ENCODE measurements at places on chromosomes 4 and X.
A peak's percentile ranks its signal among the peaks of the same experiment; 100 is the strongest.

GRCh38 chr4:107950746-107951540, 19.6 kb downstream of the CYP2U1 start:
- no peak for DNase-seq

GRCh38 chrX:130080791-130081367, 29.4 kb downstream of the ELF4 start:
- DNase-seq, result no peak

- DNase-seq, result no peak
Measured at GRCh38 chr4:14800977-14801376, 201.3 kb upstream of the CPEB2 start.

GRCh38 chrX:121802881-121803412, 755.5 kb downstream of the GLUD2 start:
- DNase-seq, result no peak

GRCh38 chr4:145234091-145234706, 53.8 kb upstream of the OTUD4 start:
- no peak for DNase-seq

DNA sequence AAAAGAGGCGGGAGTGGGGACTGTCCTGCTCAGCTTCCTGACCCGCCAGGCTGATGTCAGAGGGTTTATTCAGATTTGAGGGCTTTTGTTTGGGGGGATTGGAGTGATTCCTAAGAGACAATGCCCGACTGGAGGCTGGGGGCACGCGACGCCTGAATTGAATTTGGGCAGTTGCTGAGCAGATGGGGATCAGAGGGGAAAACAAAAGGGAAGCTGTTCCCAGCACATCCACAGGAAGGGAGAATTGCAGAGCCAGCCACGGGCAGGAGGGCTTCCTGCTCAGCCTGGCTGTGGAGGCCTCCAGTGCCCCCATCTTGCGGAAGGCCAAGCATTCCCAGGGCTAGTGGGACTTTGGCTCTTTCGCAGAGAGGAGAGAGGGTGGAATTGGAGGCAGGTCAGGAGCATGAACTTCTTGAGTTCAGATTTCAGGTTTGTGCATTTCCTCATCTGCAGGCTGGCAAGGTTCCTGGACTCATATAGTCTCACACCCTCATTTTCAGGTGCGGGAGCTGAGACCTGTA, 162.8 kb downstream of the NHS start:
- DNase-seq, result no peak

GRCh38 chrX:124127496-124127895, 166.0 kb downstream of the STAG2 start:
- no peak for DNase-seq

GRCh38 chrX:110409925-110410324, 51.3 kb downstream of the RTL9 start:
- no peak for DNase-seq

DNA sequence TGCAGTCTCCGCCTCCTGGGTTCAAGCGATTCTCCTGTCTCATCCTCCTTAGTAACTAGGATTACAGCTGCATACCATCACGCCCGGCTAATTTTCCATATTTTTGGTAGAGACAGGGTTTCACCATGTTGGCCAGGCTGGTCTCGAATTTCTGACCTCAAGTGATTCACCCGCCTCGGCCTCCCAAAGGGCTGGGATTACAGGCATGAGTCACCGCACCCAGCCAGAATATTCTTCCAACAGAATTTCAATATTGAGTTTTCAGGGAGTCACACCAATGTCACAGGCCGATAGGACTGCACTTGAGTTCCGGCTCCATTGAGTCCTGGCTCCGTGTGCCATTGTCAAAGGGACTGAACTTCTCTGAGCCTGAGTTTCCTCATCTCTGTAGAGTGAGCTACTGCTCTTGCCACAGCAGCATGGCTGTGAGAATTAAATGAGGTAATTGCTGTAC, 82.9 kb downstream of the CLCN4 start:
- peak; percentile 52 for DNase-seq

DNA sequence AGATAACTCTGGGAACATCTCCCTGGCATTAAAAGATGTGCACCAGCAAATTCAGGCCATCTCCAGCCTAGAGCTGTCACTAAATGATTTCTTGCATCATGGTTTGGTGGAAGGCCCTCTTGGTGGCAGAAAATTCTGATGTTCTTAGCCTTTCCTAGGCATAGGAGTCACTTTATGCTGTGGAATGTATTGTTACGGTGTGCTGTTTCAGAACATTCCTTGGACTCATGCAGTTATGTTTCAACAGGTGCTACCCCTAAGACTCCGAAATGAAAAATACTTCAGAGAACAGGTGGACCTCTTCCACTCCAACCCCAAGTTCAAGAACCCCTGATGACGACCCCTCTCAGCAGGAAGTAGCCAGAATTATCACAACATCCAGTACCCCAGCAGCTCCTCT, 20.3 kb upstream of the PAPSS1 start:
- DNase-seq, result no peak

DNA sequence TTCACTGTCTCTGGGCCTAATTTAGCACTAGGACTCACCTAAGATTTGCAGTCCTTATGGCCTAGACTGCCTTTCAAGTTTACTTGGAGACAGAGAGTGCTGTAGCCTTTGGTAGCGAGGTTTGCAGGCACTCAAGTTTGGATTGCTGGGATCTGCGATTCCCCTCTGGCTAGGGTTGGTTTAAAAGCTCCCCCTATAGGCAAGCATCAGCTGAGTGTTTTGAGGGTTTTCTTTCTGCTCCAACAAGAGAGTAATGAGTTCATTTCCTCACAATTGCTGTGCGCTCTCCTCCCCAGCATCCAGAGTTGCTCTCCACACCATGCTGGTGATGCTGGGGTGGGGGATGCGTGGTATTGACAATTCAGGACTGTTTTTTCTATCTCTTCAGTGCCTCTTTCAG, 206.9 kb downstream of the GLUD2 start:
- no peak for DNase-seq

DNA sequence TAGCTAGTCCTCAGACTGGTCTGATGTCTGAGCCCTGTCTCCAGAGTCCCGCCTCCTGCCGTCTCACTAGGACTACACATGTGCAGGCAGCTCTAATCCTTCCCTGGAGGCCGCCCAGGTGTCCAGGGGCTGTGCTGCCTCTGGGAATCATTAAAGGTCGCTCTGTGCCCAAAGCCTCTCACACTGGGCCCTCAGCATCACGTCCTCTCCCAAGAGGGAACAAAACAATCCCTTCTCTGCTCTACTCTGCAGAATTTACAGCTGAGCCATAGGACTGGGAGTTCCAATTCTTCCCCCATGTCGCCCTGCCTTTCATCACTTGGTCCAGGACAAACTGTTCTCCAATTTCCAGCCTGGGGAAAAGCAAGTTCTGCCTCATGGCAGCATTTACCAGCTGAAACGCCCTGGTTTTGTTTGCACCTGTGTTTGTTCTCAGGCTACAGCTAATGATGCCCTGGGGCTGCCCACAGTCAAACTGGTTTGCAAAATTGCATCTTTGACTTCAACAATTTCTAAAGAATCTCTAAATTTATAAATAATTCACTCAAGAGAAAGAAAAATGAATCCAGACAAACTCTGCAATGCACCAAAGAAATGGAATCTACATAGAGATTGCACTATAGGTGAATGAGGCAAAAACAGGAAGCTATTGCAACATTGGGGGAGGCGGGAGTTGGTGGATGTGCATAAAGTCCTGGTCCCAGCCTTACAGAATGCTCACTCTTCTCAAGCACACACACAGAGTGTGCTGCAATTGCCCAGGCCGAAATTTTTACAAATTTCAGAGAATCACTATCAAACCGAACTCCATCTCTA, 7.2 kb upstream of the MRFAP1 start:
- no peak for DNase-seq

- peak; percentile 78 for DNase-seq
Measured at GRCh38 chr4:7649741-7650531, 215.2 kb upstream of the PSAPL1 start.

DNA sequence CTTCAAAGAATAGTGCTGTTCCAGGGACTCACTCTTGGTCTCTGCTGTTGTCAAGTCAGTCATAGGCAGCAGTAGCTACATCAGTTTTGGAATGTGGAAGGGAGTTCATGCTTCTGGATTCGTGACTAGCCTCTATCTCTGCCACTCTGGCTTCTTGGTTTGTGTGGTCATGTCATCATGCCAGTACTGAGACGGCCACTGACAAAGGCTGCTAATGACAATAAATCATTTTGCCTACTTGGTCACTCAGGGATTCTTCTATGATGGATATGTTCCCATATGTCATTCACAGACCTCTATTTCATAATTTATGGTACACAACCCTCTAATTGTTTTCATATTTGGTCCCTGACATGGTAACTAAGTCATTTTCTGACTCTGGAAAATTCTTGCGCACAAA, 450.8 kb upstream of the BOD1L1 start:
- no peak for DNase-seq

GRCh38 chr4:179585761-179586160, 2143.5 kb upstream of the AGA start:
- no peak for DNase-seq

DNA sequence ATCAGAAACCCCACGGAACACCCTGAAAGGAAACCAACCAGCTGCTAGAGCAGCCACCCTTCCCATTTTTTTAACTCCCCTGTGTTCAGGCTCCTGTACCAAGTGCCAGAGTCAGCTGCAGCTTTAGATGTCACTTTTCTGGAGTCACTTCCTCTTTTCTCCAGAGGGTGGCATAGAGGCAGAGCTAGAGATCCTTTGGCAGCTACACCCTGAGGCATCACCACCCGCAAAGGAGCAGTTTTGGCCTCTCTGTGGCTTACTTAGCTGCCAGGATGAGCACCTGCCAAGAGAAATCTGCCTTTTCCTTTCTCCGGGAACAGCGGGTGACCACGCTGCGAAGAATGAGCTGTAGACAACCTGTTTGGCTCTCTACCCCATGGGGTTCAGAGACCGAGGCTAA, 58.0 kb upstream of the CHRDL1 start:
- no peak for DNase-seq

DNA sequence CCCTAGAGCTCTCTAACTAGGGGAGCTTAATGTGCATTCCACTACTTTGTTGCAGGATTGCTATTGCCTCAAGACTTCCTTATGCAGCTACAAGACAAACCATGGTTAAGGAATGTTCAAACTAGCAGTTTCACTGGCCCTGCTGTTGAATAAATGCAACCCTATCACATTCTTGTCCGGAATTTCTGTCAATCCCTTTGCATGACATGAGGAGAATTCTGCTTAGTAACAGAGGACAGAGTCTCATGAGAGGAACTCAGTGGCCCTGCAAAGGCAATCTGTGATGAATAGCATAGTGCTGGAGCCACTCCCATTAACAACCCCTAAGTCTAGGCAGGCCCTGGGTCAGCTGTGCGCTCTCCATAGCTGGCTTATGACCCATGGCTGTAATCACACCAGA, 30.7 kb upstream of the SGMS2 start:
- no peak for DNase-seq

- DNase-seq, result no peak
Measured at GRCh38 chr4:3767570-3768288, 1.5 kb downstream of the ADRA2C start.

GRCh38 chrX:22047468-22047867, 15.3 kb downstream of the PHEX start:
- no peak for DNase-seq

DNA sequence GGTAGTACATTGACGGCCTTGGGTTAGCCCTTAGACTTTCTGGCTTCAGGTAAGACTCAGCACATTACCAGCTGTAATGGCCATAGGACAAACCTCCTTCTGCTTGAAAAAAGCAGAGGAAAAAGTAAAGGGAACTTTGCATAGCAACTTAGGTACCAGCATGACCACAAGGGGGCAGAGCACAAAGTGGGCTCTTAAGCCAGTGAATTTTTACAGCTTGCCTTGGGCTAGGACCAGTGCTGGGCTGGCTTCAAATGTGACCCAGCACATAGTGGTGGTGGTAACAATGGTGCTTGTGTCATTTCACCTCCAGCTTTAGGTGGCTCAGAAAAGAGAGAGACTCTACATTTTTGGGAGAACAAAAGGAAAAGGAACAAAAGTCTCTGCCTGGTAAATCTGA, 66.1 kb downstream of the KLHL4 start:
- DNase-seq, result no peak

GRCh38 chr4:84342161-84342560, 156.9 kb downstream of the NKX6-1 start:
- DNase-seq, result no peak

DNA sequence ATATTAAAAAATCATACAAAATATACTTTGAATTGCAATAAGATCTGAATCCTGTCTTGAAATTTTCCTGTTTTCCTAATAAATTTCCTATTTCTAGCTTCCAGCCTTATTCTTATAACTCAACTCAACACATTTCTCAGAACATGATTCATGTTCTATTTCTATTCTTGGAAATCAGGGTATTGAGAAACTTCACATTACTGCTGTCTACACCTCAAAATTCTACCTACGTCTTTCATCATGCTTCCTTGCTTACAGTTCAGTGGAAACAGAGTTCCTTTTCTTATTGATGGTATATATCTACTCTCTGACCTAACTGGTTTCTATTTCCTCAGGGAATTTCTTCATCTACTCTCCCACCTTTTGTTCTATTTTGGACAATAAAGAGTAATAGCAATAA, 2139.0 kb downstream of the ARAP2 start:
- DNase-seq, result no peak

DNA sequence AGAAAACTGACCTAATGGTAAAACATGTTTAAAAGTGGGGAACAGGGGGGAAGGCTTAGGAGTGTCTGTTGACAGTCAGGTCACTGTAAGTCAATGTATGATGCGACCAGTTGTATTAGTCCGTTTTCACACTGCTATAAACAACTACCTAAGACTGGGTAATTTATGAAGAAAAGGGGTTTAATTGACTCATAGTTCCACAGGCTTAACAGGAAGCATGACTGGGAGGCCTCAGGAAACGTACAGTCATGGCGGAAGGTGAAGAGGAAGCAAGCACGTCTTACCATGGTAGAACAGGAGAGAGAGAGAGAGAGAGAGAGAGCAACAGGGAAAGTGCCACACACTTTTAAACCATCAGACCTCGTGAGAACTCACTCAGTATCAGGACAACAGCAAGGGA, 13.0 kb upstream of the PLAC1 start:
- no peak for DNase-seq

GRCh38 chr4:132587626-132588025, 561.5 kb upstream of the PCDH10 start:
- DNase-seq, result no peak

GRCh38 chr4:5891563-5892322, 1.1 kb downstream of the CRMP1 start:
- DNase-seq, result no peak

DNA sequence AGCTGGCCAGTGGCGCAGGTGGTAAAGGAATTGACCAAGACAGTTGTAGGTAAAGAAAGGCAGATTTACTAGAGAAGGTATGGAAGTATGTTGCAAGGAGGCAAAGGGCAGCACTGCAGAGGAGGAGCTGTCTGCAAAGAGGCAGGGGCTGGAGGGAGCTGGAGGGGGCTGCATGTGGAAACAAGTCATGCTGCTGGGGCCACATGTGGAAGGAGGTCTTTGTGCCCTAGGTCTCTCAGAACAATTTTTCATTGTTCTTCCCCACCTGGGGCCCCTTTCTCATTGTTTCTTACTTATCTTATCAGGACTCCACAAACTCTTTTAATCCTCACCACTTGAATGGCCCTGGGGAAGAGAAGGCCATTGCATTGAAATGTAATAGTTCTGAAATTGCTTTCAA, 144.8 kb upstream of the PLAC1 start:
- no peak for DNase-seq
